ENCODE measurements at places on chromosomes 5 and 9.

GRCh38 chr5:14977058-14977685 lies 105.6 kb upstream of the ANKH start:
- DNase-seq, result no peak

- DNase-seq, result no peak
These were observed 4.6 kb downstream of the PAM start for GRCh38 chr5:102759700-102760099.

GRCh38 chr9:97487107-97487506 lies 14.4 kb upstream of the TMOD1 start:
- no peak for DNase-seq

DNA sequence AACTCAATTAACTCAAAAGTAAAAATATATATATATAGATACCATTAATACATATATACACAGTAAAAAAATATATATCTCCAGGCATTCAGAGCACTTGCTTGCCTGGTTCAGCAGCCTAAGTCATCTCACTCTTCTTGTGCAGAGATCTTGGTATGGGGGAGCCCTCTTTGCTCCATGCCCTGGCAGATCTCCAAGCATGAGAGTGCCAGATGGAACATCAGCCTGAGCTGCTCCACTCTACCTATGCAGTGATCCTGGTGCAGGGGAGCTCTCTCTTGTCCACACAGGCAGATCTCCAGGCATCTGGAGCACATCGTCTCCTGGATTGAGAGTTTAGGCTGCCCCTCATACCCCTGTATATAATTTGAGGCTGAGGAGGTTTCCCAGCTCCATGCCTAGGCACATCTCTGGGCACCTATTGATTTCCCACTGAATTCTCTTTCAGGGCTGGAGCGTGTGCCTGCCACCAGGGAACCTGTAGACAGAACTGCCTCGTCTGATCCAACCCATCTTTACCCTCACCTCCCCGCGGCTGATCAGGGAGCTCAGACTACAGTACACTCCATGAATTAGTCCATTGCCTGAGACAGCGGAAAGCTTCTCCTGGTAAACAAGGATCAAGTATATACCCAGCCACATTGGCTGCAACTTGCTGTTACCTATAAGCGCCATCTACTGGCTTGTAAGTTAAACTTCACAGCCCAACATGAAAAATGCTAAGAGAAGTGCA lies 342.4 kb upstream of the GRIA1 start:
- no peak for DNase-seq

GRCh38 chr5:142012186-142012785 lies 541 bp downstream of the GNPDA1 start:
- DNase-seq, result peak; percentile 4

DNA sequence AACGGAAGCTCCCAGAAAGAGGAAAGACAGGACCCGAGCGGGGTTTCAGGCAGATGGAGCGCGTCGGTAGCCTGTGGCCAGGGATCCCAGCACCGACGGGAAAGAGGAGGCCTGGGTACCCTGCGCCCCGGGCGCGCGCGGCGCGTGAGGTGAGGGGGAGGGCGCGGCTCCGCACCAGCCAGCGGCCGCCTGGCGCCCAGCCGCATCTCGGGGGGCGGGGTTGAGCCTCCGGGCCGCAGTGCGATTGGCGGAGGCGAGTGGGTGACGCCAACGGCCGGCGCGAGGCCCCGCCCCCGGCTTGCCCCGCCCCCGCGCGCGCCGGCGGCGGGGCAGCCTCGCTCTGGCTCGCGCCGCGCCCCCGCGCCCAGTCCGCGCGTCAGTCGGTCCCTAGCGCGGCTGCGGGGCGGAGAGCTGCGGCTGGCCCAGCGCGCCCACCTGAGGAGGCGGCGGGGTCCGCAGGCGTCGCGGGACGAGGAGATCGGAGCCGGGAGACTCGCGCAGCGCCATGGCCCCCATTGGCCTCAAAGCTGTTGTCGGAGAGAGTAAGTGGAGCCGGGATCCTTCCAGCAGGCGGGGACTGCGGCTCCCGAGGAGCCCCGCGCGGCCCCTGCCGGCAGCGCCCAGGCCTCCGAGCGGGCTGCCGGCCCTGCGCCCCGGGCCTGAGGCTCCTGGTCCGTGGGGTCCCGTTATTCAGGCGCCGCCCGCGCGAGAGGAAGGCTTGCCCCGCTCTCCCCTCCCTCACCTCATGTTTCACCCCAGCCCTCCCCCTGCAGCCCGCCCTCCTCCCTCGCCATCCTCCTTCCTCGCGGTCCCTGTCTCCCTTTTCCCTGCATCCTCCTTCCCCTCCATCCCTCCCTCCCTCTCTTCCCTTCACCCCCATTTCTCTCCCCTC lies at the start of gene STXBP1:
STXBP1 (plus strand) TSS at position 379 of the 892 bp plus-strand sequence; CDS start at position 506, 127 bp downstream.
- DNase-seq, result peak; percentile 80

DNA sequence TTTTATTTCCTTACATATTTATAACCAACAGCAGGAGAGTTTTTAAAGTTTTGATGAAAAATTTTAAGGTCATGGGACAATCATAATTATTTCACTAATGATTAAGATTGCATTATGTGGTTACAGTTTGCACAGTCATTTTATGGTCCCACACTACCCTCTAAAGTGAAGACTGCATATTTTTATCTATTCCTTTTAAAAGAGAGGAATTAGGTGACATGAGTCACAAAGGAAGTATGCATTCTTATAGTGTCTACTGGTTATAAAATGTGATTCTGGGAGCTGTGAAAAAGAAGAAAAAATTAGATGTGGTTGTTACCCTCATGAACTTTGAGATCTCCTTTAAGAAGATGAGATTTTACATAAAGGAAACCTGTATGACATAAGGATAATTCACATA lies 87.9 kb upstream of the GRIA1 start:
- no peak for DNase-seq

DNA sequence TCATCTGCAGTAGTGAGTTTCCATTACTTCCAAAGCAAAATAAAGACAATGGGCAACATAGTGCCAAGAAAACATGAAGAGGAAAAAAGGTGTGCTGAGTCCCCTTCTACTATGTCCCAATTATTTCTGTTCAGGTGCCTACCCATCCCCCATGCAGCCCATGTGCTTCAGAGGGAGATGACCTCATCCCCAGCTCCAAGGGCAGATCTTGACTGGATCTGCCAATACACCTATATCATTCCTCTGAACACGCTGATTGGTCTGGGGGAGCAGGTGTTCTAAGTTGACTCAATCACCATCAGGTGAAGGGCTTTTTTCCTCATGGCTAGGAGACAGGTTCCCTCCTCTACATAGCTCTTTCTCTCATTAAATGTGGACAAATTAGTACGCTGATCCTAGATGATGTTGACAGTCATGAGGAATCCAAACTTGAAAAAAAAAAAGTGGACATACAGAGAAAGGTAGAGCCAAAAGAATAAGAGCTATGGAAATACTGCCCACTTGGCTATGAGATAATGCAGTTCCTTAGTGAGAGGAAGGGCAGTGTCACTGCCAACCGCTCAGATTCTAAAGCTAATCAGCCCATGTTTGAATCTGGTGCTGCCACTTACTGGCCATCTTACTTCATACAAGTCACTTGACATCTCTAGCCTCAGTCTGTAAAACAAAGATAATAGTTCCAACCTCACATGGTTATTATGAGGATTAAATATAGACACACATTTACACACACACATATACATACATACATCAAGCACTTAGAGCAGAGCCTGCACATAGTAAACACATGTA lies 23.1 kb downstream of the PRELID2 start:
- no peak for DNase-seq

GRCh38 chr9:124790301-124790700 lies 13.4 kb downstream of the OLFML2A start:
- DNase-seq, result no peak

DNA sequence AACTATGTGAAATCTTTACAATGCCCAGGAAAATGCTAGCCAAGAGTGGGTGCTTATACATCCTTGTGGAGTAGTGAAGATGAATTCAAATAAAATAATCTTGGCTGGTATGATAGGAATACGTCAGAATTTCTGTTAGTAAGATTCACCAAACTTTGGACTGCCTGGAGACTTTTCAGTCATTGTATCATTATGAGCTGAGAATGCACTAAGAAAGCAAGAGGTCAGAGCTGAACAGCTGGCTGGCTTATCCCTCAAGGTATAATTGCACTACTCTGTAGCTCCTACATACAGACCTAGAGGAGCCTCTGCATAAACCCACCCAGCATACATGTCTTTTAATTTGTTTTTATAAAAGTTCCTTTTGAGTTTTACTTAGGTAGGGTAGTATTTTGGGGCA lies 568.5 kb upstream of the RIOK2 start:
- no peak for DNase-seq

DNA sequence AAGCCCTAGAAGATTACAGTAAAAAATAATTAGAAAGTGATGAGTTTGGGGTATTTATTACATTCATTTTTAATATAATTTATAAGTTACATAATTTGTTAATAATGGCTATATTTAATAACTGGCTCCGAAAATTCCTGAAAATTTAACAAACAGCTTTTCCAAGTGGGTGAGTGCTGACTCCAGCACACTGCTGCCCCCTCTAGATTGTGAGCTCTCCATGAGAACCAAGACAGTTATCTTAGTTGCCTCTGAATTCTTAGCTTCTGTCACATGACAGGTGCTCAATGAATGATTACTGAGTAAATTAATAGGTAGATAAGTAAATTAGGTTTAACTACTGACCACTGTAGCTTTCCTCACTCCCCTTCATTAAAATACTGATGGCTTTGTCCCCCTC lies 7.8 kb downstream of the KLHL3 start:
- no peak for DNase-seq

DNA sequence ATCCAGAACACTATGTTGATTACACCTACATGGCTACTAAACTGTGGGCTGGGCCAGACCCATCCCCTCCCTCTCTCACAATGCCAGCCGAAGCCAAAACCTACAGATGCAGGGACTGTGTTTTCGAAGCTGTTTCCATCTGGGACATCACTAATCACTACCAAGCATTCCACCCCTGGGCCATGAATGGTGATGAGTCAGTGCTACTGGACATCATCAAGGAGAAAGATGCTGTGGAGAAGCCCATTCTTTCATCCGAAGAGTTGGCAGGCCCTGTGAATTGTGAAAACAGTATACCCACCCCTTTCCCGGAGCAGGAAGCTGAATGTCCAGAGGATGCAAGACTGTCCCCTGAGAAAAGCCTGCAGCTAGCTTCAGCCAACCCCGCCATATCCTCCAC lies 65.0 kb downstream of the ZNF462 start:
- no peak for DNase-seq

DNA sequence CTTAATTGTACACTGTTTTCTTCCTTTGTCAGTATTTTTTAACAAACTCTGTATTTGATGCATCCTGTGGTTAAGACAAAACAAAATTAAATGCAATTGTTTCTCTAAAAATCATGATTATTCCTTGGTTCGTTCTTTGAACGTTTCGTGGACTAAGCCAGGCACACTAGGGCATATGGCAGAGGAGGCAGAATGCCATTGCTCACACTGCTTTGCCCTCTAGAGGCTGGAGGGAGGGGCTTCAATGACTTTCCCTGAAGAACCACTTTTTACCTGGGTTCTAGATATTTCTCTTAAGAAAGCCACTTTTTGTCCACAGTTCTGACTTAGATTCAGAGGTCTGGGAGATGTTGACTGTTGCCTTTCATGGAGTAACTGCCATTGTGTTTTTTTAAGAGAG lies 236.2 kb upstream of the ADAMTSL1 start:
- DNase-seq, result no peak

- DNase-seq, result no peak
These were observed 8.8 kb downstream of the SPRY4 start for GRCh38 chr5:142316051-142316450.

- no peak for DNase-seq
These were observed 41.6 kb downstream of the ADAMTS2 start for GRCh38 chr5:179303451-179304200.

DNA sequence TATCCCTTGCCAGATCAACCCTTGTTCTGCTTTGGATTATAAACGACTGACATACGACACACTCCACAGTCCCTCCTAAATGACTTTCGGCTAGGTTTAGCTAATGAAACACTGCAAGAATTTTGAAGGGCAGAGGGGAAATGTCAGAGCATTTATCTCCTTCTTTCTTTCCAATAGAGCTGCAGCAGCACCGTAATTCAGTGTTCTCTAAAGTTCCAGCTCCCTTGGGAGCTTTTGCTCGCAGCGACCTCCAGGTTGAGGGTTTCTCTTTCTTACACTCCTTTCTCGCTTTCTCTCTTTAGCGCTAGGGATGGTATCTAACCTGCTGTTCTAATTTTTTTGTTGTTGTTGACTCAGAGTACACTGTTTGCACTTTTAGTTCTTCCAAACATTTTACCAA lies 467.1 kb upstream of the ST8SIA4 start:
- DNase-seq, result no peak

DNA sequence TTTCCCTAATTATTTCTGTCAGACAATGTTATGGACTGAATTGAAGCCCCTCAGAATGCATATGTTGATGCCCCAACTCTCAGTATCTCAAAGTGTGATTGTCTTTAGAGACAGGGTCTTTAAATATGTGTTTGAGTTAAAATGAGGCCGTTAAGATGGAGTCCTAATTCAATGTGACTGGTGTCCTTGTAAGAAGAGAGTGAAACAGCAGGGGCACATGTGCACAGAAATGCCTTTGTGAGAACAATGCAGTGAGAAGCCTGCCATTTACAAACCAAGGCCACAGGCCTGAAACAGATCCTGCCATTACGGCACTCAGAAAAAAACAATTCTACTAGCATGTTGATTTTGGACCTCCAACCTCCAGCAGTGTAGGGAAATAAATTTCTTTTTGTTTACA lies 483.0 kb upstream of the DMAC1 start:
- no peak for DNase-seq

DNA sequence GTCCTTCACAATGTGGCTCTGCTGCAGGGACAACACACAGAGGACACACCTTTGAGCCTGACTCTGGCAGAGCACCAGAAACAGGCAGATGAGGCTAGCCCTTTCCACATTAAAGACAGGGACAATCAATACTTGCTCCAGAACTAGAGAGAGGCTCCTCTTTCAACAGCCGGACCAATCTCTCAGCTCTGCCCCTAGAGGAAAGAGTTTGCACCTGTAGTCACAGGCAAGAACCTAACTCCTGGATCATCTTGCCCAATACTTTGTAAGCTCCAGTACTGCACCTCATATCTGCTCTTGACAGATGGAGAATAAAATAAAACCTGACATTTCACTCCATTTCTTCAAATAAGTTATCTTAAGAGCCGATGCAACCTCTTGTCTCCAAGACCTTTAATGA lies 52.1 kb downstream of the EPB41L4A start:
- no peak for DNase-seq

GRCh38 chr9:114626415-114627020 lies 15.4 kb downstream of the TMEM268 start:
- DNase-seq, result no peak

DNA sequence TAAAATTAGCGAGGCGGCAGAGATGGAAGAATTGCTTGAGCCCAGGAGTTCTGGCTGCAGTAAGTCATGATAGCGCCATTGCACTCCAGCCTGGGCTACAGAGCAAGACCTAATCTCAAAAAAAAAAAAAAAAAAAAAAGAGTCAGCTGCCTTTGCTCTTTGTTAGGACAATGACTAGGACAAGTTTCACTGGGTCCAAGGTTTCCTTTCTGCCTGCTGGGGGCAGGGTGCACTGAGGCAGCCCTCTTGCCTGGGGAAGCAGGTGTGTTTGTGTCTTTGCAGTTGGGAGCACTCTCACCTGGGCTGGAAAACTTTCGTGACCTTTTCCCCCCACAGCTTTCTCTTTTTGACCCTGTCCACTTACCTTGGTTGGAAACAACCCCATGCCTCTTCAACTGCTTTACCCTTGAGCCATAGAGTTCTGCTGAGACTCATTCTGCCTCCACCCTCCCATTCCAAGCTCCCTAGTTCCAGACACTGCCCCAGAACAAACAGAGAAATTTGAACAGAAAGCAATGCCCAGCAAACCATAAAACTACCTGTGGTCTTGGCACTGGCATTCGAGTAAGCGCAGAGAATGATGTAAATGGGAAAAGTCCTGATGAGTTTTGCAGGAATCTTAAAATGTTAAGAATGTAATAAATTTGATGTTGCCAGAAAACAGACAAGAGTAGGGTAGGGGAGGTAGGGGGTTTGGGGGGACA lies 17.0 kb upstream of the MYO10 start:
- no peak for DNase-seq

Measured in T1000 (cell line).